ENCODE measurements at places on chromosomes 12 and 14. TPM values are rescaled to one million over a fixed set of nuclear protein-coding genes. Genes with fewer than 3 reads are reported as not detected.

DNA sequence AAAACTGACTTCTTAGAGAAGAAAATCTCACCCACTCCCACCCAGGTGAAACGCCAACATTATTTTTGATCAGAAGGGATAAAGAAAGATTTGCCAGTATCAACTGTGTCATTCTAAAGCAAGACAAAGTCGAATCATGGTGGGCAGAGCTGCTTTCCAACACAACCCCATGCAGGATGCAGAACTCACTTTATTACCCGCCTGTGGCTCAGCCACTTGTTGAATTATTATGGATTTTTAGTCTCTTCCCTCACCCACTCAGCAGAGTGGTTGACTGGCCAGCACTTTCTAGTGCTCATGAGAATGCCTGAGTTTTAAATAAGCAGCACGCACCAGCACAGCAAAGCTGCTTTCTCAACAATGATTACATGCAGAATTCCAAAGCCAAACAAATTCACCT is 32.1 kb downstream of the CRACR2A start:
- no peaks in the 10 kb centered on the region for H3K4me1 ChIP-seq
- no peaks in the 10 kb centered on the region for H3K27me3 ChIP-seq
- DNase-seq, result no peak
- H3K27ac ChIP-seq, result no peak overlapping the region

DNA sequence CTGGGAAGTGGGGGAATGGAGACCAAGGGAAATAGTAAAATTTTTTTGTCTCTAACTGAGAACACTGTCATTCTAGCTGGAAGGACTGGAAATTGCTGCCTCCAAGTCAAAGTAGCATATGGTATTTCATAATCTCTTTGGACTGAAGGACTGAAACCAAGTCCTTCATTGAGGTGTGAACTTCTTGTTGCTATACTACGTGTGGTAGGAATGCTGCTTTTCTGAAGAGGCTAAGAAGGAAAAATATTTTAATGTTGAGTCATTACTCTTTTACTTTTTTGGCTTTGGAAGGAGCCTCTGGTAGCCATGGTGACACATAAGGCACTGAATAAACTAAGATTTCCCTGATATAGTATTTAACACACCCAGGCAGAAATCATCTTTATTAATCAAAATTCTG is 465.4 kb downstream of the NPAS3 start:
- no peaks in the 10 kb centered on the region for H3K27me3 ChIP-seq
- no peaks in the 10 kb centered on the region for H3K36me3 ChIP-seq
- no peak overlapping the region for H3K27ac ChIP-seq
- DNase-seq, result no peak

- no peak overlapping the region for H3K4me3 ChIP-seq
- H3K27ac ChIP-seq, result no peak overlapping the region
- peaks cover 35% of the 10 kb centered on the region for H3K4me1 ChIP-seq
- no peaks in the 10 kb centered on the region for H3K36me3 ChIP-seq
- no peaks in the 10 kb centered on the region for H3K27me3 ChIP-seq
These were observed 18.7 kb downstream of the ZBTB39 start for GRCh38 chr12:56987551-56988053.

DNA sequence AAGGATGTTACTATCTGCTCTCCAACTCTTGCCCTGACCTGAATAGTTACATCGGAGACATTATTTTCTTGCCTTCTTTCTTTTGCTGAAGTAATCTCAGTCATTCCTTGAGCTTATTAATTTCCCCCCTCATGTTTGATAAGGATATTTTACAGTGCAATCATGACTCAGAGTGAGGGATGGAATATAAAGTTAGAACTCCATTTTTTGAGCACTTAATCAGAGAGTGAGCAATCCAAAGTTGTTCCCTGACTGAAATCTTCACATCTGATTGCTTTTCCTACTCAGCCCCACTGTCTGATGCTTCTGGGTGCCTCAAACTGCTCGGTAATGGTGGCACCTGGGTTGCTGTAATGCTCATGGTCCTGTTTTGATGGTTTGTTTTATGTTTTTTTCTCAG is 142.7 kb upstream of the SEL1L start:
- H3K4me1 ChIP-seq, result no peaks in the 10 kb centered on the region
- no peak overlapping the region for H3K27ac ChIP-seq
- H3K27me3 ChIP-seq, result no peaks in the 10 kb centered on the region
- no peak overlapping the region for H3K4me3 ChIP-seq
- DNase-seq, result no peak

DNA sequence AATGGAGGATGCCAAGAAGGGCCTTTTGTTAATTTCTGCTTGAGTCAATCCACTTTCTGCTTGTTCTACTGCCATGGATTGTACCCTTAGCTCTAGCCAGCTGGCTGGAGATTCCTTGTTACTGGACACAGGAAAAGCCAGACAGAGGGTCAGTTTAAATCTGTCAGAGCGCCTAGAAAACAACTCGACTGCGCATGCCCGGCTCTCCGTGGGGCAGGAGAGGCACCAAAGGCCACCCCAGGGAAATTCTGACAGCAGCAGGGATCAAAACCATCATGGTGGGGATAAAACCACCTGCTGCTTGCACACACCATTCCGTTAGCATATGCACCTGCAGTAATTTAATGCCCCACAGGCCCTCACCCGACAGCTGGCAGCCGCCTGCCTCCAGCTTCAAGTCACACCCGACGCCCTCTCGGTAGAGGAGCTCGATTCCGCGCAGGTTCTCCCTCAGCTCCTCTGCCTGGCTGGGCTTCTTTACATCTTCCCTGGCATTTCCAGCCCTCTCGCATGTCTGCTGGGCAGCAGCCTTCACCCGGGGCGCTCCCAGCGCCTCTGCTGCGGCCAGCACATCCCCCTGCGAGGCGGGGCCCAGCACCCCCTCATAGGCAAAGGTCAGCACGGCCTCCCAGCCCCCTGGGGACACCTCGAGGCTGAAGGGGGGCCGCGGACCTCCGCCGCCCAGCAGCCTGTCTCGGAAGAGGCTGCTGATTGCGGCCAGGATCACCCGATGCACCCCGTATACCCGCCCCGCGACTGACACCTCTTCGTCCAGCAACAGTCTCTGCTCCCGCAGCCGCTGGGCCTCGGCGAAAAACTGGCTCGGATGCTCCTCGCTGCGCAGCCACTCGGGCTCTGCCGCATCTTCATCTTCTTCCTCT is 1.0 kb downstream of the KLHL33 start:
- no peaks in the 10 kb centered on the region for H3K27me3 ChIP-seq
- no peak for DNase-seq
- no peaks in the 10 kb centered on the region for H3K36me3 ChIP-seq
- peak overlapping the region; percentile 43 for H3K4me3 ChIP-seq
- H3K4me1 ChIP-seq, result peaks cover 23% of the 10 kb centered on the region
- H3K27ac ChIP-seq, result peak overlapping the region; percentile 79

DNA sequence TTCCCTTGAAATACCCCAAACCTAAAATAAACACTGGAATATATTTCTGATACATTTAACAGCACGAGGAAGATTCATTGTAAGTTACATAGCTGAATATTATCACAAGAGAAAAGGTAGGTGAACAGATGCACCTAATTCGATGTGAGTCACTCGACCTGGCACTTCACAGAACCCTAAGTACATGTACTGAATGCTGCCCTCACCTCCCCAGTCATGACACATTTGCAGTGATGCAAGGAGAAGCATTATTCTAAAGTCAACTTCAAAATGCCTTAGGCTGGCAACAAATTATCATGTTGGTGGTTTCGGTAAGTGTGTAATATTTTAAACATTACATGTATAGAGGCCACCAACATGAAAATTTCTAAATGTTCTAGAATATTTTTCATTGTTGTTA is 35.2 kb upstream of the TMTC2 start:
- no peaks in the 10 kb centered on the region for H3K36me3 ChIP-seq
- no peaks in the 10 kb centered on the region for H3K27me3 ChIP-seq
- H3K27ac ChIP-seq, result no peak overlapping the region
- no peak overlapping the region for H3K4me3 ChIP-seq
- no peaks in the 10 kb centered on the region for H3K4me1 ChIP-seq

DNA sequence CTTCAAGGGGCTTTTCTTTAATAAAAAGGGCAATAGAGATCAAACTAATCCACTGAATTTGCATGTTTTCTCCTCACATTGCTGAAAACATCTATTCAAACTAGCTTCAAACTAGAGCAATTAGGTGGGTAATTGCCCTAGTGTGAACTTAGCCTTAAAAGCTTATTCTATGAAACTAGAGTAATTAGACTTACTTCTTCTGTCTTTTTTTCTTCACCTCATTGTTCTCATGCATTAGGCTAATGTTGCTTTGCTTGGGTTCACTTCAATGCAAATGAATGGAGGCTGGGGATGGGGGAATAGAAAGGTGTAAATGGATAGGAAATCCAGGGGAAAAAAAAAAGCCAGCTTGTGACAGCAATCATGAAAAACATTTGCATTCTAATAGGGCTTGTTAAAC is 414.8 kb upstream of the LMO3 start:
- no peak overlapping the region for H3K4me3 ChIP-seq
- no peaks in the 10 kb centered on the region for H3K36me3 ChIP-seq
- no peaks in the 10 kb centered on the region for H3K27me3 ChIP-seq

- no peaks in the 10 kb centered on the region for H3K4me1 ChIP-seq
- no peak for DNase-seq
- no peaks in the 10 kb centered on the region for H3K27me3 ChIP-seq
- H3K4me3 ChIP-seq, result no peak overlapping the region
- H3K36me3 ChIP-seq, result no peaks in the 10 kb centered on the region
These were observed 34.9 kb upstream of the HNF1A start for GRCh38 chr12:120943482-120943881.

GRCh38 chr14:102252834-102253801 is 51.8 kb downstream of the MOK start:
- H3K4me1 ChIP-seq, result peaks cover 9% of the 10 kb centered on the region
- DNase-seq, result no peak
- no peak overlapping the region for H3K27ac ChIP-seq
- no peaks in the 10 kb centered on the region for H3K27me3 ChIP-seq

- no peak for DNase-seq
- no peak overlapping the region for H3K4me3 ChIP-seq
- no peaks in the 10 kb centered on the region for H3K4me1 ChIP-seq
- H3K27me3 ChIP-seq, result no peaks in the 10 kb centered on the region
These were observed 189.6 kb downstream of the TMEM117 start for GRCh38 chr12:44025499-44025898.

DNA sequence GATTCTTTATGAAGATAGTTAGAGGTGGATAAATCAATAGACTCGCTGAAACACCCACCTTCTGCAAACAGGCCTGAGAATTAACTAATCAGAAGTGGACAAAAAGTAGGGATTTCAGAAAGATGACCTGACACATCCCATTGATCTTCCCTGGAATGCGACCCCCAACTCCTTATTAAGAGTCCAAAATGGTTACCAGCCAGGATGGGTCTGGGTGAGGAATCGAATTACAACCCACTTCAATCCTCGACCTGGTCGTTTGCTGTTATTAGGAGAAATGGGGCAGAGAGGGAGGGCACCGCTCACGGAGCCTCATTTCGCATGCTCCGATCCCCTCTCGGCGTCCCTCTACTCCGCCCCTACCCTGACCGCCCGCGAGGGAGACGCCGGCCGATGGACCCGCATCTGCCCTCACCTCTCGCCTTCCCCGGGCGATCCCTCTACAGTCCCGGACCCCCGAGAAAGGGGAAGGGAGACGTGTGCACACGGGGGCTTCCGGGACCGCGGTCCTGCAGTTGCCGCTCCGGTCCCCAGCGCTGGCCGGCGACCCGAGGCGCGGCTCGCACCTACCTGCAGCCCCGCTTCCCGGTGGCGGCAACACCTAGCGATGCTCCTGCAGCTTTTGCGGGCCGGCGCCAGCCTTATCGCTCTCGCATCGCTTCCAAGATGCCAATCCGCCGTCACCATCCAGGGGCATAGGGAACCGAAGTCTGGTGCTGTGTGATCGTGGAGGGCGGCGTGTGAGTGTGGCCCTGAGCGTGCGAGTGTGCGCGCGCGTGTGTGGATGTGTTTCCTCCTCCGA is 69.3 kb upstream of the USP15 start:
- DNase-seq, result no peak
- peaks cover 21% of the 10 kb centered on the region for H3K4me1 ChIP-seq
- H3K36me3 ChIP-seq, result no peaks in the 10 kb centered on the region

DNA sequence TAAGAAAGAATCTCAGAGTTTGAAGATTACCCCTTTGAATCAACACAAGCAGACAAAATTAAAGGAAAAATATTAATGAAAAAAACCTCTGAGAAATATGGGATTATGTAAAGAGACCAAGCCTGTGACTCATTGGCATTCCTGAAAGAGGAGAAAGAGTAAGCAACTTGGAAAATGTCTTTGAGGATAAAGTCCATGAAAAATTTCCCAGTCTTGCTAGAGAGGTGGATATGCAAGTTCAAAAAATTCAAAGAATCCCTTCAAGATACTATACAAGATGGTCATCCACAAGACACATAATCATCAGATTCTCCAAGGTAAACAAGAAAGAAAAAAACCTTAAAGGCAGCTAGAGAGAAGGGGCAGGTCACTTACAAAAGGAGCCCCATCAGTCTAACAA is 13.3 kb downstream of the SLCO1B1 start:
- no peaks in the 10 kb centered on the region for H3K4me1 ChIP-seq
- H3K36me3 ChIP-seq, result no peaks in the 10 kb centered on the region
- H3K27me3 ChIP-seq, result no peaks in the 10 kb centered on the region
- H3K4me3 ChIP-seq, result no peak overlapping the region
- DNase-seq, result no peak

DNA sequence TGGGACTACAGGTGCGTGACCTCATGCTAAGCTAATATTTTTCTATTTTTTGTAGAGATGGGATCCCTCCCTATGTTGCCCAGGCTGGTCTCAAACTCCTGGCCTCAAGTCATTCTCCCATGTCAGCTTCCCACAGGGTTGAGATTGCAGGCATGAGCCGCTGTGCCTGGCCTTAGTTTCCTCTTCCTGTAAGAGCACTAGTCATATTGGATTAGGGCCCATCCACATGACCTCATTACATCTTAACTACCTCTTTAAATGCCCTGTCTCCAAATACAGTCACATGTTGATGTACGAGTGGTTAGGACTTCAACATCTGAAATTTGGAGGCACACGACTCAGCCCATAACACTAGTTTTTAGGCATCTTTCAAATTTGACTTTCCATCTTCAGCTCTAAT is 72.2 kb upstream of the RASSF3 start:
- H3K4me3 ChIP-seq, result no peak overlapping the region
- no peaks in the 10 kb centered on the region for H3K4me1 ChIP-seq
- no peaks in the 10 kb centered on the region for H3K36me3 ChIP-seq
- no peak for DNase-seq

GRCh38 chr12:6824901-6825381 is 3.3 kb upstream of the P3H3 start:
- no peak overlapping the region for H3K27ac ChIP-seq
- DNase-seq, result no peak
- no peaks in the 10 kb centered on the region for H3K27me3 ChIP-seq
- H3K4me3 ChIP-seq, result peak overlapping the region; percentile 12
- H3K4me1 ChIP-seq, result peaks cover 59% of the 10 kb centered on the region

SLC2A14 gene
- not detected for total RNA-seq

NR4A1 gene
- 465 TPM for total RNA-seq

POLE2 gene
- 4.9 TPM for total RNA-seq

SLC10A1 gene
- not detected for total RNA-seq

SIX4 gene
- 1.5 TPM for total RNA-seq

ADIPOR2 gene
- total RNA-seq, result 54.0 TPM

NOS1 gene
- 9.6 TPM for total RNA-seq

STRAP gene
- total RNA-seq, result 31.9 TPM

P2RX7 gene
- 8.6 TPM for total RNA-seq

COX8C gene
- total RNA-seq, result not detected
